ENCODE measurements at places on chromosomes 16 and 17.

DNA sequence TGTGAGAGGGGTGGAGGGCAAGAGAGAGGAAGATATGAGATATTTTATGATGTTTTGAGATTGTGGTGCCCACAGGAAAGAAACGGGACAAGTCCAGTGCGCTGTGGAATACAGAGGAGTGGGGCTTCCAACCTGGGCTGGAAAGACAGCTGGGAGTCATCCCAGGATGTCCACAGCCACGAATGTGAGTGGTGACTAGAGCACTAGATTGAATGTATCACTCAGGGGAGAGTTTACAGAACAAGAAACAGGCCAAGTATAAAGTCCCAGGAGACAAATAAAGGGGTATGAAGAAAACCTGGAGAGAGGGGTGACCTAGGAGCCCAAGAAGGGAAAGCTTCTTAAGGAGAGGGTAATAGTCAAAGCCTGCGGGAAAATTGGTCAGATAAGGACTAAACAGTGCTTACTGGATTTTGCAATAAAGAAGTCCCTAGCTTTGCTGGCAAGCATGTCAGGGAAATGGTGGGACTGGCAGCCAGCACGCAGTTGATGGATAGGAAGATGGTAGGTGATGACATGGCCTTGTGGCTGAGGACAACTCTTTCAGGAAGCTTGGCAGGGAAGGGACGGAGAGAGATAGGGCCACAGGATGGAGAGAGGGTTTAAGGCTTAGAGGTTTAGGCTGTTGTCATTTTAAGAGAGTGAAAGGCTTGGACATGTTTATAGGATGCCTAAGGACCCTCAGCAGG is 114.5 kb downstream of the AXIN2 start:
- no peak for DNase-seq

- no peak for DNase-seq
Measured at GRCh38 chr17:27921599-27921998, 28.4 kb upstream of the LYRM9 start.

GRCh38 chr17:81814748-81815645 is 11.0 kb downstream of the GCGR start:
- no peak for DNase-seq

- DNase-seq: no peak
Measured at GRCh38 chr17:59366040-59366757, 34.7 kb downstream of the YPEL2 start.

- DNase-seq: no peak
Measured at GRCh38 chr16:78990309-78990701, 610.2 kb downstream of the MAF start.

- no peak for DNase-seq
Measured at GRCh38 chr17:53765609-53766008, 57.1 kb upstream of the KIF2B start.

DNA sequence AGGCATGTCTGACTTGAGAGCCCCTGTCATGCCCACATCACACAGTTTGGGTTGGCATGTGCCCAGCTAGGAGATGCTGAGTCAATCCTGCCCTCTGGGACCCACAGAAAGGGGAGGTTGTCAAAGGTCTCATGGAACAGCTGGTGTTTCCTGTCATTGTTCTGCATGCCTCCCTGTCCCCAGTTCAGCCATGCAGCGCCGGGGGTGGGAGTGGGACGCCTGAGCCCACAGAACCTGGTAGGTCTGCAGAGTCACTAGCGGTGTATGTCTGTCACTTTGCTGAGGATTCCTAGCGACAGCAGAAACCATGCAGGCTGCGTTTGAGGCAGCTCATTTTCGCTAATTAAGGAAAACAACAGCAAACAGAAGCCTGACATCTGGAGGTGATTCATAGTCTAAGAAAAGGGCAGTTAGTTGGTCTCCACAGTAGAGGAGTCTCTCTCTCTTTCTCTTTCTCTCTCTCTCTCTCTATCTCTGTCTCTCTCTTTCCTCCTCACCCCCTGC is 19.6 kb upstream of the CCL1 start:
- peak; percentile 1 for DNase-seq

GRCh38 chr16:66473051-66473571 is 46.0 kb downstream of the BEAN1 start:
- DNase-seq: no peak
